Left forelimb (tissue), 1 donor: ENCODE measurements at places on chromosomes 5 and 9.

DNA sequence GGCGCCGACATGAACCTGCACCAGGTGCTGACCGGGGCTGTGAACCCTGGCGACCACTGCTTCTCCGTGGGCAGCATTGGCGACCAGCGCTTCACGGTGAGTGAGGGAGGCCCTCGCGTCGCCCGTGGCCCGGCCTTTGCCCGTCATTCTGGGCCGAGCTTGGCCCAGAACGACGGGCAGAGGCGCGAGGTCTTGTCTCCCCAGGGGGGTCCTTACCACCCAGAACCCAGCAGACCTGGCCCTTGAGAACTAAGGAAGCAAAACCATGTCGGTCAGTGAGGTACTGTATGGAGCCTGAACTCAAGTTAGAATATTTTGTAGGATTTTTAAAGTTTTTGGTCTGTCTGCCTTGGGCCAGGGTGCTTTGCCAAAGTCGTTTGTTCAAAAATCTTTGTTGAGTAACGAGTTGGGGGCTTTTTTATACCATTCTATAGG is 691 bp downstream of the DMXL1 start:
- DNase-seq: no peak

DNA sequence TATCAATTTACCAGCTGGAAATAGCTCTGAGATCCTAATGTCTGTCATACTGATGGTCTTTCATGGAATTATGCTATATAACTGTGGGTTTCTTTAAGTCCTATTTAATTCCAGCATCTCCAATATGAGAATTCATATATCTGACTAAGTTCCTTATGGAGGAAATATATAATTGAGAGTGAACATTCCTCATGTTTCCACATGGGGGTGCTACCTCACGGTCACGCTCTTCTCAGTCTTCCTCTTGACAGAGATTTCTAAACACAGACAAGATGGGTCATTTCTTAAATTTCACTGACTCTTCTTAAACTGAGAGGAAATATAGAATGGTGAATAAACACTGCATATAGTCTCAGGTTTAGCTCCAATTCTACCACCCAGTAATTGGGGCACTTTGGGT is 212.1 kb downstream of the SLF1 start:
- no peak for DNase-seq

GRCh38 chr5:1018596-1018995 is 10.0 kb downstream of the NKD2 start:
- no peak for DNase-seq

- no peak for DNase-seq
These were observed 21.8 kb upstream of the ANP32B start for GRCh38 chr9:97961361-97961760.

DNA sequence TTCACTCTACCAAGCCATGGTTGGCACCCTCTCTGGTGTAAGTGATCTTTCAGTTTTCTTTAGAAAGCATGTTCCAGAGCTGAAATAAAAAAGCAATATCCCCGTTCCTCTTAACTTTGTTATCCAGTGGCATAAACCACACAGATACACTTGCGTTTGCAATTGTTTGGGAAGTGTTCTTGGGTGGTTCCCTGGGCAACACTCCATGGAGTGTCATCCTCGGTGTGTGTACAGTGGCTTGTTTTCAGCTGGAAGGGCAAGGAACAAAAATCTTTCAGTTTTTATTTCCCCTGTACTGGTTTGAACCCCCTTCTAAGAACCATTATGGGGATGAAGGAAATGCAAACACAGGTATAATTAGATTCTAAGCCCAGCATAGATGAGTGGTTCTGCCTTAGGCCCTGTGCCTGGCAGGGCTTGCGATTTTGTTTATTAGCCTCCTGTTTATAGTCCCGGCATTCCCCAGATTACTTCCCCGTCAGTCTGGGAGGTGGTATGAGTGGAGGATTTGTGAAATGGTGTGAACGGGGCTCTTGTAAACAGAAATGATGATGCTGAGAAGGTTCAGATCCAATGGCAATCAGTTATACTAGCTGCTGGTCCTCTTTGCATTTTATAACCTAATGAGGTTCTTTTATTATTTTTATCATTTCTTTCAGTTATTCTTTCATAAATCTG is 76.0 kb upstream of the CD180 start:
- no peak for DNase-seq

DNA sequence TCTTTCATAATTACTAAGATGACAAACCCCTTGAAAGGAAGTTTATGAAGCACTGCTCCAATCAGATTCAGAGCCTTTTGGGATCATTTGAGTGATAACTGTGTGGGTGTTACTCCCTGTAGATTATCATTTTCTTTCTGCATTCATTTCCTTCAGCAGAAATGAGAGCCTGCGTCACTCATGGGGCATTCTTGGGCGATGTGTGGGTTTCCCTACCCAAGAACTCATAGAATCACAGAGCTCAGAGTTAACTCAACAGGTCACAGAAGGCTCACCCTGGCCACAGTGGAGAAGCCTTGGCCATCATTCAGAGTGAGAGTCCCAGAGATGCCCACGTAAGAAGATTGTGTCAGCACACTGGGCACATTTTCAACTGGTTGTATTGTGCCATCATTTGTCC is 401.9 kb downstream of the TLE4 start:
- DNase-seq: no peak

- DNase-seq: no peak
These were observed 513.4 kb upstream of the MEF2C start for GRCh38 chr5:89396278-89396954.

DNA sequence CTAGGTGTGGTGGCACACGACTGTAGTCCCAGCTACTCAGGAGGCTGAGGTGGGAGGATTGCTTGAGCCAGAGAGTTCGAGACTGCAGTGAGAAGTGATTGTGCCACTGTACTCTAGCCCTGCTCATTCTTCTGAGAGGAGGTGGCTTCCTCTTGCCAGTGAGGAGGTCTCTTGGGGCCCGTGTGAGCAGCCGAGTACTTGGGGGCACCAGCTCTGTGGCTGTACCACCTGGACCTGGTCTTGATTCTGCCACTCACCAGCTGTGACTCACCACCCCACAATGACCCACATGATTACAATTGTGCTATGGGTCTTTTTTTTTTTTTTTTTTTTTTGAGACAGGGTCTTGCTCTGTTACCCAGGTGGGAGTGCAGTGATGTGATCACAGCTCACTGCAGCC is 18.0 kb upstream of the CRB2 start:
- no peak for DNase-seq

DNA sequence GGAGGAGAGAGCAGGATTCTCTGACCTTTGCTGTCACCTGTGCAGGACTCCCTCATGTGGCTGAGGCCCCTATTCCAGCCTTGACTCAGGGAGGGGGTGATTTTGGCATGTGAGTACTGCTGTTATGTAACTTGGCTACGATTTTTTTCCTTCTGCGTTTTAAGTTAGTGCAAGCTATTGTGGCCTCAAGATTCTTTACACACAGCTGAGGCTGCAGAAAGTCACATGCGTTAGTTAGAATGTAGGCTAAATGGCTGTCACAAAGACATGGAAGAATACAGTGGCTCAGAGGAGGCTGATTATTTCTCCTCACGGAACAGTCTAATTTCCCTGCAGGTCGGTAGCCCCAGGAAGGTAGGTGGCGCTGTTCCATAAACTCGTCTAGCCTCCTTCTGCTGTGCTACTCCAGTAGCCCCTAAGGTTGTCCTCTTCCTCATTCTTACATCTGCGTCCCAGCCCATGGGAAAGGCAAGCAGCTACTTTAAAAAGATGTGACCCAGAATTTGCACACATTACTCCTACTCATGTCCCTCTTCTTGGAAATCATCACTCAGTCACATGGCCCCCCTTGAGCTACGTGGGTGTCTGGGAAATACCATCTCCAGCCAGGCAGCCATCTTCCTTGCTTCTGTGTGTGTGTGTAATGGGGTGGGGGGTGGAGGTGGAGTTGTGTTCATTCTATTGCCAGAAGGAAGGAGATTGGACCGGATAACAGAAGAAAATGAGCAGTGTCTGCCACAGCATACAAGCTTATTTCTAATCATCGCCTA is 486.6 kb downstream of the CCDC171 start:
- no peak for DNase-seq

- DNase-seq: no peak
These were observed 28.2 kb downstream of the SARDH start for GRCh38 chr9:133709691-133710571.

DNA sequence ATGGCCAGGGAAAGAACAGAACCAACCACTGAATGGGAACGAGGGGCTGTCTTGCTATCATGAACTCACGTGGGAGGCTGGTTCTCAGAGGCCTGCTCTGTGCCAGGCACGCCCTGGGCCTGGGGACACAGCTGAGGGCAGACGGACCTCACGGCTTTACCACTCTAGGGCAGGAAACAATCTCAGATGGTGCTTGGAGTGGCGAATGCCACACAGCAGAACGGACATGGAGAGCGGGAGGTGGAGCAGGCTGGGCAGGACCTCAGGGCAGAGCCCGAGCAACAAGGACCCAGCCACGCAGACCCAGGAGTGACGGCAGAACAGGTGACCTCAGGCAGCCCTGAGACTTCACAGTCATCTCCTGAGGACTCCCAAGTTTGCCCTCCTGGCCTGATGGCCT is 8.7 kb downstream of the TOR1A start:
- no peak for DNase-seq

GRCh38 chr5:38420691-38421390 is 135.6 kb downstream of the LIFR start:
- no peak for DNase-seq

- no peak for DNase-seq
These were observed 35.3 kb upstream of the SPDL1 start for GRCh38 chr5:169548315-169548714.

DNA sequence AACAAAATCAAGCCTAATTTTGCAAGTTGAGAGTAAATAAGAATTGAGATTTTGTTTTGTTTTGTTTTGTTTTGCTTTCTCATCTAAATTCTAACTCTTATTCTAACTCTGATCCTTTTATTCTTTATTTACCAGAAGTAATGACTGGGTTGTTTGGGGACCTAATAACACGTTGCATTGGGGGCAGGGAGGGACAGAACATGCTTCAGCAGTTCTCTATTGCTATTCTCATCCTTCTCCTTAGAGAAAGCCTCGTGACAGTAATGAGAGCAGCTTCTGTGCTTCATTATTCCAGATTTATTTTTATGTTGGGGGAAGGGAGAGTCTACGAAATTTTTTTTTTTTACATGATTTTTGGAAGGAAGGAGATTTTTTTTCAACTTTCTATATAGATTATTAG is 21.1 kb downstream of the CPEB4 start:
- DNase-seq: no peak

DNA sequence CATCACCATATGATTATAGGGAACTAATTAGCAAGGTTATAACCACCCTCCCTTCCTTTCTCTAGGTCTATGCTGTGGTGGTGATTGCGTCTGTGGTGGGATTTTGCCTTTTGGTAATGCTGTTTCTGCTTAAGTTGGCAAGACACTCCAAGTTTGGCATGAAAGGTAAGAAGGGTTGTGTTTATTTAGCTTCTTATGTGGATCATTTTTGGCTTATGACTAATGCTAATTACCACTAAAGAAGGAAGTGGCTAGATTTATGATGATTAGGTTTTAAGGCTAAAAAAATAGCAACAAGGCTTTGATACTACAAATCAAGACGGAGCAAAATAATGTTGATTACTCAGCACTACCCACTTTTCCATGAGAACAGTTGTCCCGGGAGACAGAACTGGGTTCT is 82.4 kb downstream of the NTRK2 start:
- no peak for DNase-seq

- no peak for DNase-seq
These were observed 7.2 kb downstream of the PFN3 start for GRCh38 chr5:177393206-177393765.

- DNase-seq: no peak
These were observed 325.9 kb upstream of the TNC start for GRCh38 chr9:115443890-115444289.

DNA sequence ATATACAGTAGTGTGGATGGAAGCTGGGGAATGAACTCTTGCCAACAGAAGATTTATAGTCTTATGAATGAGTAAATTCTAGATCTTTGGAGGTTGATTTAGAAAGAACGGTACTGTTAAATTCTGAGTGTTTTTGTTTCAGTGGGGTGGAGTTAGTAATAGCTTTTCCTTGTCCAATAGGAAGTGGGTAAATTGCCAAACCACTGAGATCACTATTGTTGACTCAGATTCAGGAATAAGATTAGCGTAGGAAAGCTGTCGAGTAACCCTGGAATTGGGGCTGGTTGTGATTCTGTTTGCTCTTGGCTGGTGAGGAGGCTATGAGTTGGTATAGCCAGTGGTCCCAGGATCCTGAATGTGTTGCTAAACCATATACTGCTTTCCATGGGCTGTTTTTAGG is 155.6 kb downstream of the ARHGAP26 start:
- no peak for DNase-seq

DNA sequence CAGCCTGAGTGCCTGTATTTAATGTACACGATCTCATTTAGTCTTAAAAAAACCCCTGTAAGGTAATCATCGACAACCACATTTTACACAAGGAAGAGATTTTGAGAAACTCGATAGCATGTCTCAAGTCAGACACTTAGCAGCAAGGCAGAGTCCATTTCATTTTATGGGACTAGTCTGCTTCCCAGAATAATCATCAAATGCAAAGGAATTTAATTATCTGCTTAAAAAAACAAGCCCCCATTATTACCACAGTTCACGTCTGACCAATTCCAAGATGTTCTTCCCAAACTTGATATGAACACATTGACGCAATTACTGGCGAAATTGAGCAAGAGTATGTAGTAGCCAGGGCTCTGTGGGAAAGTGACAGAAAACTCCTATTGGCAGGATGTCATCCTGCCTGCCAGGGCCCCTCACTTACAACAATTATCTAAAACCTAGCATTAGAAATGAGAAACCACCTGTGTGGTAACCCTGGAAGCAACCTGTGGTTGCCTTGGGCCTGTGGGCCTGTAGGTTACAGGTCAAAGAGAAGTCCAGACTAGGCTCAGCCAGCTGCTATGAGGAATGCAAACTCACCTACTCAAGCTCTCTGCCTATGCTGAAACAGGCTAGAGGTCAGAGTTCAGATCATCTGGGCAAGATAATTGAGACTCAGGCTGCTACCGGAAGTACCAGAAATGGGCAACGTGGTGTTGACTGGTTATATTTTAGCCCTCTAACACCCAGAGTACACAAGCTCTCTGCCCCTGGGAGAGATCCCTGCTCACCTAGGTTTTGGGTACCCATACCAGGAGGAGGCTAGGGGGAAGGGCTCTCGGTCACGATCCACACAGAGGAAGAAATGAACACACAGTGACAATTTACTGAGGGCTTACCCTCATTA is 1.6 kb downstream of the B4GALT1 start:
- no peak for DNase-seq

GRCh38 chr5:88769165-88769564 is 113.8 kb downstream of the MEF2C start:
- no peak for DNase-seq

DNA sequence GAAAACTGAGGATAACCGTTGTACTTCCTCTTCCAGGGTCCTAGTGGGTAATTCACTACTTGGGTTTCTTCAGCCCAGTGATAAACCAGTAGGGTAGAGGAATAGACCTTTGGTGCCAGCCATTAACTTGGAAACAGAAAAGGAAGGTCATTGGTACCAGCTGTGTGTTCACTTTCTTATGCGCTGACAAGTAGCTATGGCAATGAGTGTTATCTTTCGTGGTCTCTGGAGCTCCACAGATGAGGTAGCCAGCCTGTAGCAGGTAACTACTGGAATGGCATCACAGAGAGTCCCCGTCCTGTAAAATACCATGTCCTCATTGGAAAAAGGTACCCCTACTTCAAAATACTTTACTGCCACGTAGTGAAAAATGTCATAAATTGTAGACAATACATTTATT is 2.3 kb downstream of the UHRF2 start:
- DNase-seq: no peak
